NAMALWA (cell line): ENCODE measurements at places on chromosomes 5 and 9.

DNA sequence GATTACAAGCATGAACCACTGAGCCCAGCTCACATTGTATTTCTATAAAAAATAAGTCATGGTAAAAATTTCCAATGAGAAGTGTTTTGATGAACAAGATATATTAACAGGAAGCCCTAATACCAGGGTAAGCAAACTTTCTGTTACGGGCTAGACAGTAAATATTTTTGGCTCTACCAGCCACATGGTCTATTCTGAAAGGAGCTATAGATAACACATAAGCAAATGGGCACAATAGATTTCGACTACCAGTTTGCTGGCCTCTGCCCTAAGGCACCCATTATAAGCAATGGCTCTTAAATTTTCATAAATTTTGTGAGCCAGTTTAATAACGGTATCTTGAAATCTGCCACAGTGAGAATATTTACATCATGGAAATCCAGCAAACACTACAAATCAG, 8.1 kb downstream of the UBQLN1 start:
- DNase-seq: peak; percentile 31

GRCh38 chr9:92590377-92590776, 54.6 kb upstream of the ECM2 start:
- no peak for DNase-seq

- DNase-seq: no peak
Observed at GRCh38 chr9:136936645-136937170, 7.8 kb downstream of the FBXW5 start.

DNA sequence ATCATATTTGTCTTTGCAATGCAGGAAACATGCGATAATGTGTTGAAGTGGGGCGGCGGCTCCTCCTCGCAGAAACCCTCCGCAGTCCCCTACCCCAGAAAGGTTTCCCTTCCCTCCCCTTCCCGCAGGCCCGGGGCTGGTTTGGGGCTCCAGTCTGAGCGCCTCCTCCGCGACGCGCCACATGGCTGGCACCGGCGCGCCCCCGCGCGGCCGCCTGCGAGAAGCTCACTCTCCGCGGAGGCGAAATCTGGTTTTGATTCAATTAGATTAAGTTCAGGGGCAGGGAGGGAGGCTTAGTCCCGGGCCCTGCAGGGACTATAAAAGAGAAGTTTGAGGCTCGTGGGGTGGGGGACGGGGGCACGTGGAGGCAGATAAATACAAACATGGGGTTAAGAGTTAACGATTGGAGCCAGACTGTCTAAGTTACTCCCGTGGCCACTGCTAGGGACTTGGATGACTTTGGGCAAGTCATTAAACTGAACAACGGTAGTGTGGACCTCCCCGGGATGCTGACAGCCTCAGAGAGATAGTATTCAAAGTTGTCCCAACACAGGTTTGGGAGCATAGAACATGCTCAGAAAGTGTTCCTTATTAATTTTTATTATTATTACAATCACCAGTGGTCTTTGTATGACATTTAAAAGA, 69.4 kb downstream of the MSX2 start:
- DNase-seq: peak; percentile 59

GRCh38 chr5:155126573-155126972, 113.0 kb downstream of the KIF4B start:
- DNase-seq: no peak

DNA sequence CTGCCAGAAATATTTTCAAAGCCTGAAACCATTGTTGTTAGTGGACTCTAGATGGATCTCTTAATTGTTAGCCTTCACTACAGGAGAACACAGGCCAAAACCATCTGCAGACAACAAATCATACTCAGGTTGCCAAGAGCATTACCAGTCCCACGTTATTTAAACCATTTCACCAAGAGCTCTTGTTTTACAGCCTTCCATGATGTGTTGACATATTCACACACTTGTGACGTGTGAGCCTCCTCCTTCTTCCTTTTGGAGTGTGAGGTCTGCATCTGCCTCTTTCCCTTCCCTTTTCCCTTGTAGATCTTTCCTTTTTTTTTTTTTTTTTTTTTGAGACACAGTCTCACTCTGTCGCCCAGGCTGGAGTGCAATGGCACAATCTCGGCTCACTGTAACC, 279.0 kb downstream of the AUH start:
- DNase-seq: no peak

DNA sequence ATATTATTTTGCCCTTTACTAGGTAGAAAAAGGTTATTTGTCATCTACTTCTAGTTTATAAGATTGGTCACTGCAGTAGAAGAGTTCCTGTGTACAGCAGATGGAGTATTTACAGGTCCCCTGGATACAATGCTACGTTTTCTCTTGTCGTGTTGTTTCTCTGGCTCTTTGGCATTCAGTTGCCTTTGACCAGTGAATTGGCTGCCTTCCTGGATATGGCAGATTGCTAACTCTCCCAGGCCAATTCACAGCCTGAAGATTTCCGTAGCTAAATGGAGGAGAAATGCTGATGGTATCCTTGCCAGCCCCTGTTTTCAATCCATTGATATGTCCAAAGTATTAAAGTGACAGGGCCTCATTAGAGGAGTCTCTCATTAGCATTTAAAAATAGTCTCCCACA, 32.5 kb upstream of the GNAQ start:
- DNase-seq: no peak

DNA sequence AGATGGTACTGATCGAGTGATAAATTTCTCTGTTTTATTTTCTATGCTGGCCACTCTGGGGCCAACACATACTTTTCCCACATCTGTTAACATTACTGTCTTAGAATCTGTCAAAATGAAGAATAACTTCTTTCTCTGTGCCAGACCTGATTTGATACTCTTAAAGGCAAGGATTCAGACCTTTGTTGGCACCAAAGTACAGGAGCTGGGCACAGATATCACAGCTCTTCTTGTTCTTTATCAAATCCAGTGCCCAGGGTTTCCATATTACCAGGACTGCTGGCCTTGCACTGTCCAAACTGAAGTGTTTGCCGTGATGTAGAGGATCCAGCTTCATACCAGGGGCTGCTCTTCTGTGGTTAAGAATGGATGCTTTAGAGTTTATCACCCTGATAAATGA, 20.9 kb downstream of the ZNF474 start:
- no peak for DNase-seq

GRCh38 chr5:73493421-73493820, 4.8 kb upstream of the BTF3 start:
- no peak for DNase-seq

DNA sequence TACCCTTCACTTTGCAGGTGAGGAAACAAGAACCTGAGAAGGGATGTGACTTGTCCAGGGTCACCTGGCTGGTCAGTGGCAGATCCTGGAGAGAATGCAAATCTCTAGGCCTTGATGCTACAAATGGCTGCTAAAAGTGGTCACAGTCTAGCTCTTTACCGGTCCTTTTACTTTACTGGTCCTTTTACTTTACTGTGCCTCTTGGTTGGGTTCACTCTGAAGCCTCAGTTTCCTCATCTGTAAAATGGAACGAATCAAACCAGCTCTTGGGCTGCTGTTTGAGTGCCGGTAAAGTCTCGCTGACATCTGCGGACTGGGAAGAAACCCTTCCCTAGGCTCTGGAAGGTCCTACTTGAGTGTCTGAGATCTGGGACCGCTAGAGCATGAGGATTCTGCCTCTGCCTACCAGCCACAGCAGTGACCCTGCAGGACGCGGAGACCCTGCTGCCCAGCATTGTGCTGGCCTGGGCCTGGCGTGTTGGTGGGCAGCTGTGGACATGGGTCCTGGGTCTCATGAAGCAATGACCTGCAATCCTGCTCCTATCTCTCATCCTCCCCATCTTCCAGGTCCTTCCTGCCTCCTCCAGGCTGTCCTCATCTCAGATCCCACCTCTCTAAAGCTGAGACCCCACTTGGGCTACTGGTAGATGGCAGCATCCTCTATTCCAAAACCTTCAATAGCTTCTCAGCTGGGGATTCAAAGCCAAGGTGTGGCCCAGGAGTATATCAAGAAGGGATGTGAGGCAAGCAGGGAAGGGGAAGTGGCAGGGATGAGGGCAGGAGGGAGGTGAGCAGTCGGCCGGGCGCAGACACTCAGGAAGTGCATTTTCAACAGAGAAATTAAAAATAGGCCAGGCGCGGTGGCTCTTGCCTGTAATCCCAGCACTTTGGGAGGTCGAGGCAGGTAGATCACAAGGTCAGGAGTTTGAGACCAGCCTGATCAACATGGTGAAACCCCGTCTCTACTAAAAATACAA, 13.3 kb downstream of the CORO2A start:
- DNase-seq: no peak

DNA sequence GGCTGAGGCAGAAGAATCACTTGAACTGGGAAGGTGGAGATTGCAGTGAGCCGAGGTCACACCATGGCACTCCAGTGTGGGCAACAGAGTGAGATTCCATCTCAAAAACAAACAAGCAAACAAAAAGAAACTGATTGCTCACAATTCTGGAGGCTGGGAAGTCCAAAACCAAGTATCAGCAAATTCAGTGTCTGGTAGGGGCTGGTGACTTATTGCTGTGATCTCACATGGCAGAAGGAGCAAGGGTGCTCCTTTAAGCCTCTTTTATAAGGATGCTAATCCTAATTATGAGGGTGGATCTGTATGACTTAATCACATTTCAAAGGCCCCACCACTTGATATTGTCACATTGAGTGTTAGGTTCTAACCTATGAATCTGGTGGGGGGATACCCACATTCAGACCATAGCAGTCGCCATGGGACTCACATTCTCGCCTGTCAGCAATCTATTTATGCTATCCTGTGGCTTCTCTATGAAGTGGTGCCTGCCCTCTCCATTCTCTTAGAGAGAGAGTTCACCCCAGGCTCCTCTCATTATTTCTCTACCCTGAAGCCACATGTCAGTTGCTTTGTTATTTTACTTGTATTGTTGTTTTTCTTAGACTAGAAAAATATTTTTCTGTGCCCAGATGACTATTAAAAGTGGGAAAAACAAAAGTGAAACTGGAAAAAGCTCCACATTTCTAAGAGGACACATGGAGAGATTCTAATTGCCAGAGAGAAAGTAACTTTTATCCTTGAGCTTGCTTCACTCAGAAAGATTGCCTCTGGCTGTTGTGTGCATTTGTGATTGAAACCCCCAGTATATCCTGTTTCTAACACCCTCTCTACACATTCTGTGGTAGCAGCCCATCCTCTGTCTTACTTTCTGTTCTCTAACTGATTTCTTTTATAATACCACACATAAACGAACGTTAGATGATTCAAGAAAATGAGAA, 18.8 kb upstream of the PRLR start:
- no peak for DNase-seq

- no peak for DNase-seq
Observed at GRCh38 chr5:93794954-93795353, 53.6 kb upstream of the POU5F2 start.

GRCh38 chr9:110728058-110728457, 59.5 kb downstream of the MUSK start:
- no peak for DNase-seq

- no peak for DNase-seq
Observed at GRCh38 chr9:5185220-5185840, at the start of gene INSL6. Gene INSL6, minus strand, starts transcription at chr9:5185639. Its CDS starts 37 bp downstream, at chr9:5185602.

GRCh38 chr5:87560528-87560927, 147.8 kb upstream of the CCNH start:
- DNase-seq: no peak

DNA sequence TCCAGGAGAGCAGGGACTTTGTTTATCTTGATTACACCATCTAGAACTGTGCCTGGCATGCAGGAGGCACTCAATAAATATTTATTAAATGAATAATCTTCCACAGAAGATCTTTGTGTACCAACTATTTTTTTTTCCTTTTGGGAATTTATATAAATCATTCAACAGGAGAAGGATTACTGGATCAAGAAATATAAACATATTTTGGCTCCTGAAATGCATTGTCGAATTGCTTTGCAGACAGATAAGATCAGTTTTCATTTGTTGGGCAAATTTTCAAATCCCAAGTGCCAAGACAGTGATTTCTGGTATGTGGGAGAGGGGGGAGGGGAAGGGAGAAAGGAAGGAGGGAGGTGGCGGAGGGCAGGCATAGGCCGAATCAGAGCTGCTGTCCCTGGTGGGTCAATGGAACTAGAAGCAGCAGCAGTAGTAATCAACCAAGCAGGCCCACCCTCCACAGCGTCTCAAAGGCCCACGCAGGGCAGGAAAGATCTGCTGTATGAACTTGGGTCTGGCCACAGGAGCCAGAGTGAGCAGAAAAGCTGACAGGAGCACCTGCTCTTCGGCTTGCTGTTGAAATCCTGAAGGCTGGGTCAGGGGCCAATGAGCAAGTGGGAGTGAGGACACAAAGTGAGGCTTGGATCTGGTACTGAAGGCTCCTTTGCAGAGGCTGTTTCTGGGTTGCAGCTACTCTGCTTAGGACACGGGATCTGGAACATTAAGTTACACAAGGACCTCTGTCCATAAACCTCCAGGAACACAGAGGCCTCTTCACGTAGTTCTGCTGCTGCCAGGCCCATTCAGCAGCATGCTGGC, 15.8 kb upstream of the TRAF1 start:
- no peak for DNase-seq

DNA sequence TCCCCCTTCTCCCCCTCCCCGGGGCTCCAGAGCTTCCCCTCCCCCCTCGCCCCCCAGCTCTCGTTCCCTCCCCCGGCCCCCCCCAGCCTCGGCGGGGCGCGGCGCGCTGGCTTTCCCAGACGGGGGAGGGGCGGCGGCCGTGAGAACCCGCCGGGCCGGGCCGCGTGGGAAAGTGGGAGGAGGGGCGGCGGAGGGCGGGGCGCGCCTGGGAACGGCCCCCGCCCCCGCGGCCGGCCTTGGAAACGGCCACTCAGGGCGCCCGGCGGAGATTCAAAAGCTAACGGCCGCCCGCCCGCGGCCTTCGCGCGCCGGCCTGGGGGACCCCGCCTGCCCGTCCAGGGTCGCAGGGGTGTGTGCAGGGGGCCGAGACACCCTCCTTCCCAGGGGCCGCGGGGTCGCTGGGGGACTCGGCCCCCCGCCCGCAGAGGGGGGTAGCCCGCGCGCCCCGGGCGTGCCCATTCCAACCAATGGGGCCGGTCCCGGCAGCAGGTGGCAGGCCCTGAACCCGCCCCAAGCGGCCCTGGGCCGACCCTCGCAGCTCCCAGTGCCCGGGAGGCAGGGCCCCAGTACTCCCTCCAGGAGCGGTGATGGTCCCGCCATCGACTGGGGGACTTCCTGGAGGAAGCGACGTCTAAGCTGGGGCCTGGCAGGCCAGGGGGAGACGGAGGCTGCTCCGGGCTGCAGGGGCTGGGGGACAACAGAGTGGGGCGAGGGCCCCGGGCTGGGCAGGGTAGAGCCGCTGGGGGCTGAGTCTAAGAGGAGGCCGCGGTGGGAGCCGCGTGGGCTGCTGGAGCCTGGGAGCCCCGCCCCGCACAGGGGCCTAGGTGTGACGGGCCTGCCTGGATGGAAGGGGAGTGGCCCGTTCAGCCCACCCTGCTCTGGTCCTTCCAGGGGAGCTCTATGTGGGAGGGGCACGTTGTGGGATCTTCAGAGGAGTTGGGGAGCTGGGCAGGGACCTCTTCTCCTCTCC, 14.2 kb upstream of the NRARP start:
- peak; percentile 52 for DNase-seq

- DNase-seq: no peak
Observed at GRCh38 chr5:91301106-91301846, 81.8 kb downstream of the ARRDC3 start.

DNA sequence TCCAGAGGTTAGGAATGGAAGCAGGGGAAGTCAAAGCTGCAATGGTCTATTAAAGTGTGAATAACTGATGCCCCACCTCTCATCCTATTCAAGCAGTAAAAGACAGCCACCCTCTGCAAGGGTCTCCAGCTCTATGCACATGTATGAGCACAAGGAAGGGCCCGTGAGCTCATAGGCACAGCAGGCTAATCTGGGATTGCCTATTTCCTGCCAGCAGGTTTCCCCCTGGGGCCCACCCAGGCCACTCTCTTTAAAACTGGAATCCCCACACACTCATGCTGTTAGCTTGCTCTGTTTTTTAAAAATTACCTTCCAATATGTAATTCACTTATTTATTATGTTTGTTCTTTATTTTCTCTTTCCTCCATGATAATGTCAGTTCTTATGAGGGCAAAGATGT, 48.7 kb upstream of the ZNF366 start:
- DNase-seq: no peak

- no peak for DNase-seq
Observed at GRCh38 chr9:124706685-124707084, 64.4 kb downstream of the NR6A1 start.
